ENCODE measurements at places on chromosomes 6 and 20.

DNA sequence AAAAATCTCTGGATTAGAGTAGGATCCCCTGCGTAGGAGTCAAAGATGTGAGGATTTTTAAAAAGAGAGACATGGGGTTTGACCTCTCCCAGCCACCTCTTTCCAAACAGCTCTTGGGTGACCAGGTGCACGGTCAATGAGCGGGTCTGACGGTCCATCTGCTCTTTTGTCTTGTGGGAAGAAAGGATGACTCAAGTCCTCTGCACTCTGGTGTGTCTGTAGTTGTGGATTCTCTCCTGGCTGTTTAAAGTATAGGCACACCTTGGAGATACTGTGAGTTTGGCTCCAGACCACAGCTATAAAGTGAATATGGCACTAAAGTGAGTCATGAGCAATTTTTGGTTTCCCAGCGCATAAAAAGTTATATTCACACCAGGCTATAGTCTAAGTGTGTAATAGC is 209.8 kb downstream of the BMP7 start:
- no peak for DNase-seq

GRCh38 chr6:158634695-158635426 is 9.7 kb downstream of the DYNLT1 start:
- no peak for DNase-seq

DNA sequence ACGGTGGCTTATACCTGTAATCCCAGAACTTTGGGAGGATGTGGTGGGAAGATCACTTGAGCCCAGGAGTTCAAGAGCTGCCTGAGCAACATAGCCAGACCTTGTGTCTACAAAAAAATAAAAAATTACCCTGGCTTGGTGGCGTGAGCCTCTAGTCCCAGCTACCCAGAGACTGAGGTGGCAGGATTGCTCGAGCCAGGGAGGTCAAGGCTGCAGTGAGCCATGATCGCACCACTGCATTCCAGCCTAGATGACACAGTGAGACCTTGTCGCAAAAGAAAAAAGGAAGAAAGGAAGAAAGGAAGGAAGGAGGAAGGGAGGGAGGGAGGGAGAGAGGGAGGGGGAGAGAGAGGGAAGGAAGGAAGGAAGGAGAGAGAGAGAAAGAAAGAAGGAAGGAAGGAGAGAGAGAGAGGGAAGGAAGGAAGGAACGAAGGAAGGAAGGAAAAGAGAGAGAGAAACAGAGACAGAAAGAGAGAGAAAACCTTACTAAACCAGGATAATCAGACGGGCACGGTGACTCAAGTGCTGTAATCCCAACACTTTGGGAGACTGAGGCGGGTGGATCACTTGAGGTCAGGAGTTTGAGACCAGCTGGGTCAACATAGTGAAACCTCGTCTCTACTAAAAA is 10.9 kb upstream of the PNRC1 start:
- DNase-seq = no peak

- DNase-seq = no peak
These were observed 89.8 kb upstream of the PAX1 start for GRCh38 chr20:21615617-21616080.

GRCh38 chr6:104414723-104415122 is 445.0 kb downstream of the HACE1 start:
- no peak for DNase-seq

DNA sequence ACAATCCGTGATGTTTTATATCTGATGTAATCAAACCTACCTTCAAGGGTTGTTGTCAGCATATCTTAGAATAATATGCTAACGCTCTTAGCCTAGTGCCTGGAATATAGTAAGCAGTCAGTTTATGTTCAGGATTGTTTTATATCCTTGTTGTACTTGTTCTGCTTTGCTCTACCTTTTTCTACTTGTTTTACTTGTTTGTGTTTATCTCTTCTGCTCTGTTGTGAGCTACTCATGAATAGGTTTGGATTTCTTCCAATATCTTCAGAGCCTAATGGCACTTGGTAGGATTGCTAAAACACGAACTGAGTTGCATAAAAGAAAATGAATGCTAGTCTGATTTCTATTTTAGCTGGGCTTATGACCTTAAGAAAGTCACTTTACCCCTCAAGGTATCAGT is 40.1 kb downstream of the DNAH8 start:
- no peak for DNase-seq

DNA sequence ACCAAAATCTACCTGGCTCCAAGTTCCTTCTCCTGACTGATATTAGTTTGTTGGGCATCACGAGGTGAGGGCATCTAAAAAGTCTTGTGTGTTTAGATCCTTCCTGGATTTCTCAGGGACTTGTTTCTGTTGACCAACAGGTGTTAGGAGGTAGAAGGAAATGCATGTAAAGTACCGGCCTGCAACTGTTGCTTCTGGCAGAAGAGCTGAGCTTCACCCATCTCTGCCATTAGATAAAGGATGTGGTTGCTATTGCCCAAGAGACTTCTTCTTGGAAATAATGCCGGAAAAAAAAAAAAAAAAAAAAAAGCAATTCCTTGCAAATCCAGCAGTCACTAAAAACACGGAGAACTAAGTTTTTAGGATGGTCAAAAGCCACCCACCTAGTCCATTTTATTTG is 303.1 kb downstream of the CDH26 start:
- DNase-seq = no peak

- no peak for DNase-seq
These were observed 15.0 kb upstream of the RSPO3 start for GRCh38 chr6:127103482-127103881.

- no peak for DNase-seq
These were observed 101.2 kb downstream of the PXDC1 start for GRCh38 chr6:3650076-3650958.

DNA sequence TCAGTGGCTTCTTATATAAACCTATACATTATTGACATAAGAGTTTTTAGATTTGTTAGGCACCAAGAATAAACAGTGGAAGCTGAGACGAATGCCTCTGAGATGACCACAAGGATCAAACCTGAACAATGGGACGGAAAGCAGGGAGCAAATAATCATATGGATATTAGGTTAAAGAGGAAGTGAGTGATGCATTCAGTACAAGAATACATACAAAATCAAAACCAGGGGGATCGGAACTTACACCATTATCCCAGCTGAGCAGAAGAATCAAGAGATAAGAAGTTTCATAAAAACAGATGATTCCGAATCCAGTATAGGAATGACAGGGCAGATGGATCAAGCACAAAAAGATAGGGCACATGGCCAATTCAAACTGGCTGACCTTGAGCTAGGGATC is 21.9 kb upstream of the CNKSR3 start:
- DNase-seq = no peak

DNA sequence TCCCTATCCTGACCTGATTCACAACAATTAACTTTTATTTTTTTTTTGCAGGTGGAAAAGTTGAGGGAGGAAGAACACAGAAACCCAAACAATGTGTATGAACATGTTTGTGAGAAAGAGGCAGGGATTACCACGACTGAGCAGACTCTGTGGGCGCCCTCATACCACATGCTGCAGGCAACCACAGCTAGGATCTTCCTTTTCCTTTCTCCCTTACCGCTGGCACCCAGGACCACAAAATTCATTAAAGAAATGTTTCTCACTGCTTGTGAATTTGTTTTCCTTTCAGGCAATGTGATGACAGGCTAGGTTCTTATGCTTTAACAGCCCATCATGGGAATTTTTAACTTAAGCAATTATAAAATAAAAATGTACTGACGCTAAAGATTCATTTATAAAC is 287.1 kb downstream of the GMDS start:
- DNase-seq = no peak

GRCh38 chr20:57023997-57024396 is 242.4 kb downstream of the BMP7 start:
- no peak for DNase-seq

DNA sequence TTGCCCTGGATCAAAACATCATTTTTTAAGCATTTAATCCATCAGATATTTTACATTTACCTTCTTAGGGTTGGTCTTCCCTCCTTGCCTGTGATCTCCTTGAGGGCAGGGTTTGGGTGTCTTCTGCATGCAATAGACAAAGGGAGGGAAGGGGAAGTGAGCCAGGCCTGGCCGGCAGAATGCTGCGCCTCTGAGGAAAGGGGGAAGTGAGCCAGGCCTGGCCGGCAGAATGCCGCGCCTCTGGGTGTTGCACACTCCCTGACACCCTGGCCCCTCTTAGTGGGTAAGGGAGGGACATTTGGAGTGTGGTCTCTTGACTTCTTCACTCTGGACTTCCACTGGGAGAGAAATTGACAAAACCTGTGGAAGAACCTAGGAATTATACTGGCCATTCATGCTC is 12.4 kb downstream of the PSMF1 start:
- no peak for DNase-seq

- no peak for DNase-seq
These were observed 194.4 kb downstream of the FOXA2 start for GRCh38 chr20:22389836-22390542.

DNA sequence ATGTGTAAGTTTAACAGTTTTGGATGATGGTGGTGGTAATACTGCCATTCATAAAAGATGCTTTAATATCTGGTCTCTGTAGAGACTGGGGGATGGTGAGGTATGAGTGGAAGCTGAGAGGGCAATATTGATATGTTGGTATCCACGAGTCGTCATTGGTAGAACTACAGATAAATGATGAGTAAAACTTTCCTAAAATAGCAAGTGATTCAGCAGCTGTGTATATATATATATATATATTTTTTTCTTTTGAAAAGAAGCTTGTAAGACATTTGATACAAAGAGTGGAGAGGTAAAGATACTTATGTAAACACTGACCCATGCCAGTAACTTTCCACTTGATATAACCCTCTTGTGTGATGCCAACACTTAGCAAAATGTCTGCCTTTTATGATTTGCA is 41.7 kb upstream of the CITED2 start:
- no peak for DNase-seq

- no peak for DNase-seq
These were observed 24.7 kb downstream of the MYT1 start for GRCh38 chr20:64188682-64189529.

DNA sequence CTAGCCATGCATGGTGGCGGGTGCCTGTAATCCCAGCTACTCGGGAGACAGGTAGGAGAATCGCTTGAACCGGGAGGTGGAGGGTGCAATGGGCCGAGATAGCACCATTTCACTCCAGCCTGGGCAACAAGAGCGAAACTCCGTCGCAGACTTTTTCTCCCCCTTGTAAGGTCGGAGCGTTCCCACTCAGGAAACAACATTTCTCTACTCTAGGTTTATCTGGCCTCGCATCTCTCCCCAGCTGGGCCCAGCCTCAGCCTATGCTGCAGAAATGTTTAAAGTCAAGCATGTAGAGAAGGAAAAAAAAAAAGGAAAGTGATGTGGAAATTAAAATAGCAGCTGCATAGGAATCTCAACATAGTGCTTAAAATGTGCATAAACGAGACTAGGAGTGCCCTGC is 172.3 kb downstream of the TRIM27 start:
- DNase-seq = no peak

- DNase-seq = no peak
These were observed 27.1 kb downstream of the FOXP4 start for GRCh38 chr6:41573276-41573675.

DNA sequence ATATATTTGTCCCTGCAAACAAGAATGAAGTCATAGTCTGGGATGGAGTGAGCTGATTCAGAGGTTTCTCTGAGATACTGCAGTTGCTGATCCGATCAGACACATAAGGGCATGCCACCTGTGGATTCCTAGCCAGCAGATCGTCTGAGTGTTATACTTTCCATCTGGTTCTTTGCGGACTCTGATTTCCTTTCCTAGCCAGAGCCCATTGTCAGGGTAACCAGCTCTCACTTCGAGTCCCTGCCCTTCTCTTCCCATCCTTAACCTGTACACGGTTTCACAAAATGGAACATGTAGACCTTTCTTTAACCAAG is 100.9 kb downstream of the TMEM200A start:
- no peak for DNase-seq

GRCh38 chr6:123529843-123530242 is 106.9 kb downstream of the TRDN start:
- DNase-seq = no peak

GRCh38 chr6:111361648-111362047 is 121.4 kb downstream of the REV3L start:
- DNase-seq = no peak

- no peak for DNase-seq
These were observed 42.3 kb upstream of the ALDH8A1 start for GRCh38 chr6:134992155-134992554.

DNA sequence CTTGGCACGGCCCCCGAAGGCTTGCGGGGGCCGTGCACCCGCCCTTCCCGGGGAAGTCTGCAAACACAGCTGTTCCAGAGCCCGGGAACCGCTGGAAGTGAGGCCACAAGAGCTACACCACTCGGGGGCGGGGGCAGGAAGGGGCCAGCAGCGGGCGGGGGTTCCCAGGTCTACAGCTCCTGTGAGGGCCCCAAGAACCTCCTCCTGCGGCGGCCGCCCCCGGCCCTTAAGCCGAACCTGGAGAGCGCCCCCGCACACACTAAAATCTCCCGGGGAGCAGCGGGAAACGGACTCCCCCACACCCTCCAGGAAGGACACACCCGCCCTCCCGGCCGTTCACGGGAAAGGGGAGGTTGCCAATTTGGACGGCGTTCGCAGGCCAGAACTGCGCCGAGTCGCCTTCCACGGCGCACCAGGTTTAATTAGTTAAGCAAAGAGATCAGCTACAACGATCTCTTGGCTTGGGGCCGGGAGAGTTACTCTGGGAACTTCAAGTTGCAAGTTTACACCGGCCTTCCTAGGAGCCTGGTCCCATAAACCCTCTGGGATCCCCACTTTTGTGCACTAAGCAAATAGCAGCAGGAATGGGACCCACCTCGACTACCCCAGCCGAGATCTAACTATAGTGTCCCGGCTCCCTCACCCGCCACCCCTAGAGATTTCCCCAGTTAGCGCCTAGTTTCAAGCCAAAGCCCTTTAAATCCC is 1.7 kb downstream of the JAG1 start:
- DNase-seq = no peak

- no peak for DNase-seq
These were observed 9.4 kb downstream of the SALL4 start for GRCh38 chr20:51792960-51793359.

GRCh38 chr20:46333161-46333991 is 25.1 kb upstream of the CDH22 start:
- DNase-seq = no peak

DNA sequence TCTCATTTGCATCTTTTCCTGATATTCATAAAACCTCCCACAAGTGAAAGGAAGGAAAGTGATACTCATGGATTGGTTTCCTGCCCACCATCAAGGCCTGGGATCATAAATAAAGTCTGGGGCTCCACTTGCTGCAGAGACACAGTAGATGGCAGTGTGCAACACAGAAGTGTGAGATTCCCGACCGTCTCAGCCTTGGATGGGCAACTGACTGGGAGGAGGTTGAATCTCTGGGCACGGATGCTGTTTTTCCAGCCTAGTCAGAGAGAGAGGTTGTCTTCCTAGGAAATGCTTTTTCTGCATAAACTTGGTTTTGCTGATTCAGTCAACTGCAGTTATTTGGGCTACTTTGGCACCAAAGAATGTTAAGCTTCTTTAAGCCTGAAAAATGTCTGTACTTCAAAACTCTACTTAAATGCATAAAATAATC is 9.9 kb upstream of the RFPL4B start:
- no peak for DNase-seq

GRCh38 chr20:11791316-11791715 is 126.4 kb upstream of the BTBD3 start:
- DNase-seq = no peak
